ENCODE measurements at places on chromosomes 1 and 21. TPM values are rescaled to one million over a fixed set of nuclear protein-coding genes. Genes with fewer than 3 reads are reported as not detected.

DNA sequence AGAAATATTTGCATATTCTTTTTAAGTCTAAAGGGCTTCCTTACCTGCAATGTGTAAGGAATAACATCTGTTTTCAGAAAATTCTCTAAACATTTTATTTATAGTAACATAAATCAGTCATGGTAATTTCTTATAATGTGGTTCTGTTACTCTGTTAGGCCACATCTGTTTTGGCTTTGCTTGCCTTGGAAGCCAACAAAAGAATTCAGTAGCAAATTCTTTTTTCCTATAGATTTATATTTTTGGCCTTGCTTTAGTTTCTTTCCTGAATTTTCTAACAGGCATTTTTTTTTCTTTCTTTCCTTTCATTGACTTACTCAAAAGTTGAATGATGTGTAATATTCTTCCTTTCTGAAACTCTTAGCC is 72.2 kb downstream of the OSBPL9 start:
- no peaks in the 10 kb centered on the region for H3K36me3 ChIP-seq
- peaks cover 40% of the 10 kb centered on the region for H3K4me1 ChIP-seq
- no peak for DNase-seq

- H3K36me3 ChIP-seq: no peaks in the 10 kb centered on the region
- no peak overlapping the region for H3K4me3 ChIP-seq
- H3K27me3 ChIP-seq: no peaks in the 10 kb centered on the region
- no peak for DNase-seq
- H3K27ac ChIP-seq: no peak overlapping the region
- no peaks in the 10 kb centered on the region for H3K4me1 ChIP-seq
Measured at GRCh38 chr1:189787201-189787600, 690.5 kb downstream of the BRINP3 start.

DNA sequence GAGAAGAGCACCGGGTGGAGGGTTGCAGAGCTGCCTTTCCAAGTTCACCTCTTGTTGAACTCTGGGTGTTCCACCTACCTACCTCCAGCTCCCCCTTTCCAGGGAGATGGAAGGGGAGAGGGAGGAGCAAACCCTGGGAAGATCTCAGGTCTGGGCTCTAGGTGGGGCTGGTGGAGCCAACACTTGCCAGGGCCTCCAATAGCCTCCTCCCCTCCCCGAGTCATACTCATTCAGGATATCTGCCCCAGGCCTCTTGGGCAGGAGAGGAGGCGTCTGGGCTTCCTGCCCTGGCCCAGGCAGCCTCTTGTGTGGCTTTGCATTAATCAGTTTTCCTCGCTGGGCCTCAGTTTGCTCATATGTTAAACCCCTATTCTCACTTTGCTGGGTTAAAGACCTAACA is 13.4 kb downstream of the RAP1GAP start:
- H3K4me3 ChIP-seq: no peak overlapping the region
- peaks cover 7% of the 10 kb centered on the region for H3K4me1 ChIP-seq
- no peak for DNase-seq
- no peak overlapping the region for H3K27ac ChIP-seq

GRCh38 chr1:39671433-39671792 is 494 bp downstream of the NT5C1A start:
- H3K4me3 ChIP-seq: no peak overlapping the region
- no peaks in the 10 kb centered on the region for H3K36me3 ChIP-seq
- peaks cover 82% of the 10 kb centered on the region for H3K27me3 ChIP-seq
- no peak for DNase-seq
- H3K4me1 ChIP-seq: no peaks in the 10 kb centered on the region

DNA sequence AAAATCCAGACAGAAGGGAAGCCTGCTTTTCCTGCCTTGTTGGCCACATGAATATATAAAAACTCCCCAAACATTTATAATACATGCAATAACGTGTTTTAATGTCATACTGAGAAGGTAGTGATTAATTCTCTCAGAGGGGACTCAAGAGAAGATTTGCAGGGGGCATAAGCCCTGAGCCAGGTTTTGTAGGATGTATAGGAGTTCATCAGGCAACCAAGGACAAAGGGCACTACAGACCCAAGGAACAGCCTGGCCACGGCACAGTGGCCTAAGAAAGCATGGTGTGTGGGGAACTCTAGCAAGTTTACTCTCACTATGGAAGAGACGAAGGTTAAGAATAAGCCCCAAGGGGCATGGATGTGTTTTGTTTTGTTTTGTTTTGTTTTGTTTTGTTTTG is 15.4 kb upstream of the TNNI1 start:
- no peak overlapping the region for H3K4me3 ChIP-seq
- H3K27me3 ChIP-seq: peaks cover 12% of the 10 kb centered on the region
- peaks cover 4% of the 10 kb centered on the region for H3K4me1 ChIP-seq

ZZZ3 gene
- 62.3 TPM for total RNA-seq

All from progenitor cell of endocrine pancreas (in vitro differentiated cells).